ENCODE measurements at places on chromosomes 12 and 14. TPM values are rescaled to one million over a fixed set of nuclear protein-coding genes. Genes with fewer than 3 reads are reported as not detected.

GRCh38 chr14:68710776-68711175, 82.1 kb downstream of the ZFP36L1 start:
- peaks cover 55% of the 10 kb centered on the region for H3K4me1 ChIP-seq
- no peak for DNase-seq
- H3K36me3 ChIP-seq, result no peaks in the 10 kb centered on the region

Gene NGB
- total RNA-seq, result not detected

- H3K36me3 ChIP-seq, result no peaks in the 10 kb centered on the region
- H3K27ac ChIP-seq, result peak overlapping the region; percentile 47
- DNase-seq, result no peak
- peaks cover 17% of the 10 kb centered on the region for H3K4me1 ChIP-seq
- no peak overlapping the region for H3K4me3 ChIP-seq
Measured at GRCh38 chr14:65357689-65358088, 54.8 kb upstream of the FUT8 start.

DNA sequence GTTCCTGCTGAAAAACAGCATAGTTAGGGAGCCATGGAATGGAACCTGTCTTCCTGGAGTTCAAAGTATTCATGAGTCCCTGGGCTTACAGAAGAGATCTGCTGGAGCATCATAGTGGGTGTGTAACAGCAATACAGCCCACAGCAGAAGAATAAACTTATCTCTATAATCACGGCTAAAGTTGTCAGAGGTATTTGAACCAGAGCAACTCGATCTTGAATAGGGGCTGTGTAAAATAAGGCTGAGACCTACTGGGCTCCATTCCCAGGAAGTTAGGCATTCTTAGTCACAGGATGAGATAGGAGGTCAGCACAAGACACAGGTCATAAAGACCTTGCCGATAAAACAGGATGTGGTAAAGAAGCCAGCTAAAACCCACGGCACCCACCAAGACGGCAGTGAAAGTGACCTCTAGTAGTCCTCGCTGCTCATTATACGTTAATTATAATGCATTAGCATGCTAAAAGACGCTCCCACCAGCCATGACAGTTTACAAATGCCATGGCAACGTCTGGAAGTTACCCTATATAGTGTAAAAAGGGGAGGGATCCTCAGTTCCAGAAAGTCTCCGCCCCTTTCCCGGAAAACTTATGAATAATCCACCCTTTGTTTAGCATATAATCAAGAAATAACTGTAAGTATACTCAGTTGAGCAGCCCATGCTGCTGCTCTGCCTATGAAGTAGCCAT, 223.4 kb downstream of the PCNX1 start:
- no peaks in the 10 kb centered on the region for H3K36me3 ChIP-seq
- H3K4me1 ChIP-seq, result no peaks in the 10 kb centered on the region
- no peak for DNase-seq
- H3K27me3 ChIP-seq, result no peaks in the 10 kb centered on the region
- H3K27ac ChIP-seq, result no peak overlapping the region
- no peak overlapping the region for H3K4me3 ChIP-seq

DNA sequence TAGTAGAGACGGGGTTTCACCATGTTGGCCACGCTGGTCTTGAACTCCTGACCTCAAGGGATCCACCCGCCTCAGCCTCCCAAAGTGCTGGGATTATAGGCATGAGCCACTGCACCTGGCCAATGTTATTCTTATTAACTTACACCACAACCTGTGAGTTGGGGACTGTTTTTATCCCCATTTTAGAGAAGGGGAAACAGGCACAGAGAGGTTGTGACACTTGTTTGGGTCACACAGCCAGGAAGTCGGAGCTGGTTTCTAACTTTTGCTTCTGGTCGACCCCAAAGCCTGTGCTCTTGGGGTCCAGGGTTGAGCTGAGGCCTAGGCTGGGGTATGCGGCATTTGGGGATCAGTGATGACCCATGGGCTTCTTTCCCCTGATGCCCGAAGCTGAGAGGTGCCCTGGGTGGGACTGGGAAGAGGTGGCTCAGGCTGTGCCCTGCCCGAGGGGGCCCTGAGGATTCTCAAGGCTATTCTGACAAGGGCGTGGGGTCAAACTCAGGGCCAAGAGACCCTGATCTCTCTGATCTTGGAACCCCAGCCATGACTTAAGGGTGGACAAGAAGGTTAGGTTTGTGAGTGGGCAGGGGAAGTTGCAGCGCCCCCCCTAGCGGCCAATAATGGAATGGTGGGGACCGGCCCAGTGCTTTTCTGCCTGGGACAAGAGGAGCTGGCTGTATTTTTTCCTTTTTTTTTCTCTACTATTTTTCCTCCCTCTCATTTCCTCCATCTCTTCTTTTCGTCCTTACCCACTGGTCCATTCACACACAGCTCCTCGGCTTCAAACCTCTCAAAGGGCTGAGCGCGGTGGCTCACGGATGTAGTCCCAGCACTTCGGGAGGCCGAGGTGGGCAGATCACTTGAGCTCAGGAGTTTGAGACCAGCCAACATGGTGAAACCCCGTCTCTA, 3.0 kb downstream of the SDSL start:
- peaks cover 8% of the 10 kb centered on the region for H3K4me1 ChIP-seq
- H3K27me3 ChIP-seq, result no peaks in the 10 kb centered on the region
- no peak overlapping the region for H3K4me3 ChIP-seq
- DNase-seq, result no peak
- no peak overlapping the region for H3K27ac ChIP-seq
- H3K36me3 ChIP-seq, result no peaks in the 10 kb centered on the region

DNA sequence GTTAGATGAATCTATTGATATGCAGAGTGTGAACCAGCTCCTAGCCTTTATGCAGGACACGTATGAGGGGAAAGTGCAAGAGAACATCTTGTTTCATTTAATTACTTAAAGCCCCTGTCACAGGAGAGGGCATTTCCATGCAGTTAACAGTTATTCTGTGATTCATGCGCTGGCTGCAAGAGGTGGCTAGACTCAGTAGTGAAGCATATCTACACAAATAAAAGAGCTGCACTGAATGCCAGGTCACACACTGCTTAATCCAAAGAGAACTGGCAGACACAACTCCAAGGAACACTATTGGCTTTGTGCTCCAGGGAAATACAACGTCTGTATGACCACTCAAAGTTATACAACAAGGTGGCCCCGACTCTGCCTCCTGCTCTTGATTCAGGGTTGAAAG, 394.1 kb downstream of the C12orf75 start:
- H3K36me3 ChIP-seq, result no peaks in the 10 kb centered on the region
- no peak overlapping the region for H3K27ac ChIP-seq
- no peak for DNase-seq
- H3K4me3 ChIP-seq, result no peak overlapping the region

GRCh38 chr14:104366931-104367865, 212.4 kb upstream of the C14orf180 start:
- H3K27ac ChIP-seq, result no peak overlapping the region
- no peak overlapping the region for H3K4me3 ChIP-seq
- H3K36me3 ChIP-seq, result no peaks in the 10 kb centered on the region
- H3K27me3 ChIP-seq, result no peaks in the 10 kb centered on the region
- no peaks in the 10 kb centered on the region for H3K4me1 ChIP-seq

DNA sequence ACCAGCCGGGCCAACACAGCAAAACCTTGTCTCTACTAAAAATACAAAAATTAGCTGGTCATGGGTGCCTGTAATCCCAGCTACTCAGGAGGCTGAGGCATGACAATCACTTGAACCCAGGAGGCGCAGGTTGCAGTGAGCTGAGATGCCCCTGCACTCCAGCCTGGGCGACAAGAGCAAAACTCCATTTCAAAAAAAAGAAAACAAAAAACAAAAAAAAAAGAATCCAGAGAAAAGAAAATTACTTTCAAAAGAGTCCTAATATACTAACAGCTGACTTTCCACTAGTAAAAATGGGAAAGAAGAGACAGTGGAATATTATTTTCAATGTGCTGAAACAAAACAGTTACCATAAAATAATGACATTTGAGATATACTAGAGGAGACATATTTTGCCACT, 8.3 kb upstream of the INSM2 start:
- no peak for DNase-seq
- H3K36me3 ChIP-seq, result no peaks in the 10 kb centered on the region
- no peak overlapping the region for H3K27ac ChIP-seq

- no peaks in the 10 kb centered on the region for H3K27me3 ChIP-seq
- H3K27ac ChIP-seq, result no peak overlapping the region
- no peaks in the 10 kb centered on the region for H3K36me3 ChIP-seq
- no peak for DNase-seq
- no peak overlapping the region for H3K4me3 ChIP-seq
Measured at GRCh38 chr14:57078054-57078453, 190.7 kb downstream of the EXOC5 start.

DNA sequence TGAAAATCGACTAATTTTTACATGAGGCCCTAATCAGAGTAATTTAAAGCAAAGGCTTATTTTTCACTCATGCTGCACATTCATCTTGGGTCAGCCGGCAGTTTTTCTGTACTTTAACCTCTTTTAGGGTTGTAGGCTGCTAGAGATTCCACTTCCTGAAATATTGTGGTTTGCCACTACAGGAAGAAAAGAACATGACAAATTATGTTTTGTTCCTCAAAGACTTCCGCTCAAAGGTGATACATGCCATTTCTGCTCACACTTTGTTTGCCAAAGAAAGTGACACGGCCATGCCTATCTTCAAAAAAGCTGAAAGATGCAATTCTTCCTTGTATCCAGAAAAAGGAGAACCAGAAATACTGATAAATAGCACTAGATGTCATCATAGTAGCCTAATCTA, 183.4 kb upstream of the PPFIA2 start:
- no peak overlapping the region for H3K27ac ChIP-seq
- no peak overlapping the region for H3K4me3 ChIP-seq
- no peak for DNase-seq
- H3K36me3 ChIP-seq, result no peaks in the 10 kb centered on the region
- no peaks in the 10 kb centered on the region for H3K27me3 ChIP-seq

DNA sequence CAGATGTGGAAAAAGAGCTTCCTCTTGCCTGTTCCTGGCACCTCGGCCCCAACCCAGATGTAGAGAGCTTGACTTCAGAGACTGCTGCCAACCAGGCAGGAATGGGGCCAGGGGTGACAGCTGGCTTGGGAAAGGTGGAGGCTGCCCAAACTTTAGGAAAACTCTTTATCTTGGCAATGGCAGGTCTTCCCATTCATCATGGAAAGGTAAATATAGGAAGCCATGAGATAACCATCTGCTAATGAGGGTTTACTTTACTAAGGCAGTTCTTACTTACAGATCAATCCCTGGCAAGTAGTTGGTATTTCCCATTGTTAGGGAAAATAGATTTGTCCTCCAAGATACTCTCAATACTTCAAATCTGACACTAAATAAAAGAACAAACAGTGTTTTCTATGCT, 143.1 kb upstream of the NUDT4 start:
- no peak for DNase-seq
- no peak overlapping the region for H3K4me3 ChIP-seq
- no peaks in the 10 kb centered on the region for H3K27me3 ChIP-seq
- no peaks in the 10 kb centered on the region for H3K4me1 ChIP-seq
- H3K27ac ChIP-seq, result no peak overlapping the region
- H3K36me3 ChIP-seq, result no peaks in the 10 kb centered on the region

DNA sequence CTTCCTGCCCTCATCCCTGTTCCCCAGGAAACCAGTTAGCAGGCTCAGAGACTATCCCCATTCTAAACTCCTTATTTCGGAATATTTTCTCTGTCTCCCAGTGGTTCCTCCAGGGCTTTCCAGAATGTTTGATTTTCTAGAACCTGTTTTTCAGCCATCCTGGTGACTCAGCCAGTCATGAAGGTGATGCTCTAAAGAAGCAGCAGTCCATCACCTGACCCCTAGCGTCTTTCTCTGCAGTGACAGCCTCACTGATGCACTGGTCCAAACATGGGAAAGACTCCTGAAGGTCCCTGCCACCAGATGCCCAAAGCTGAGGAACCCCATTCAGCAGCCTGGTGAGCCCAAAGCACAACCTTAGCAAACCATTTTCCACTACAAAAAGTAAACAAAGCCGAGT, 212.6 kb downstream of the PHETA1 start:
- H3K4me1 ChIP-seq, result no peaks in the 10 kb centered on the region
- peaks cover 62% of the 10 kb centered on the region for H3K27me3 ChIP-seq
- H3K27ac ChIP-seq, result no peak overlapping the region
- no peaks in the 10 kb centered on the region for H3K36me3 ChIP-seq
- H3K4me3 ChIP-seq, result no peak overlapping the region

Gene ACSM4
- total RNA-seq, result not detected

Gene KCNC2
- total RNA-seq, result not detected

All from esophagus squamous epithelium (tissue), 5 donors.